ENCODE measurements at places on chromosomes 3 and 15.

- DNase-seq, result peak; percentile 65
These were observed 10.7 kb downstream of the GCNT3 start for GRCh38 chr15:59622289-59622688.

DNA sequence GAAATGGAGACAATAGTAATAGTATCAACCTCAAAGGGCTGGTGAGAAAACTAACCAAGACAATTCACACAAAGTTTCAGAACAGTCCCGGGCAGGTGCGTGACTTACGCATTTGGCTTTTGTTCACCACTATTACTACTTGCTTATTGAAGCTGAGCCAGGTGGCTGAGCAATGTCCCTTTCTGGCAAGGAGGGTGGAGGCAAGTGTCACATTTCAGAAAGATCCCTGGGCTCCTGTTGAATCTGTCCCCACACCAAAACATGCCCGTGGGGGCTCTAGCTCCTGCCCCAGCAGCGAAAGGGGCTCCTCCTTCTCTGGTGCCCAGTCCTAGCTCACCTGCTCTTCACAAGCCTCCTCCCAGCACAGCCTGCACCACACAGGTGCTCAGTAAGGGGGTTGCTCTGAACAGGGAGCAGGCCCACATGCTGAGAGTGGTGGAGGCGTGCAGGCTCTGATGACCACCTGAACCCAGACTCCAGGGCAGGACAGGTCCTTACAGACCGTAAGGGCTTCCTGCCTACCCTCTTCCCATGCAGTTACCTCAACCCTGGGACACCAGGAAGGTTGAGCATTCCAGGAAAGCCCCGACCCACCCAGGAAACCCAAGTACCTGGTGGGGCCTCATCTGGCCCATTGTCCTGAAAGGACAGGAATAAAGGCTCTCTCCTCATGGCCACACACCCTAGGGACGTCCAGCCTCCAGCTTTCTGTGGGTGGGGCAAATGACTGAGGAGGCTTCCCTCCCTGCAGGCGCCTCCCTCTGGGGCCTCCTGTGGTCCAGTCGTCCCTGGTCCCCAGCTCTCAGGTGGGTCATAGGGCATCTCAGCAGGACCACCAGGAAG lies 32.6 kb downstream of the SEMA7A start:
- DNase-seq, result peak; percentile 45

DNA sequence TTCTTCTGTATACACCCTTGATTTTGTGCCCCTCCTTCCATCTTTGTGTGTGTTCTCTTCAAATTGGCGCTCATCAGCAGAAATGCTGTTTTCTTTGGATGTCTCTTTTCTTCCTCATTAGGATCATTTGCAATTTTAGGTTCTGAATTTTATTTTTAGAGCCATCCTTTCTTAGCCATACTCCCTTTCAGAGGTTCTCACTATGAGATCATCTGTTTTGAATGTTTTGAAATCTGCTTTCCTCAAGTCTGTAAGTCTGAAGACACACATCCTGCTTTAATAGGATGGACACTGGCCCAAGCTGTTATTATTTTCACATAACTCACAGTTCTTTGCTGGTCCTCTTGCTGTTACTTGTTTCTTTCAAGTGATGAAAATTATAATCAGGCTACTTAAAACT lies 124.8 kb downstream of the BDH1 start:
- no peak for DNase-seq

DNA sequence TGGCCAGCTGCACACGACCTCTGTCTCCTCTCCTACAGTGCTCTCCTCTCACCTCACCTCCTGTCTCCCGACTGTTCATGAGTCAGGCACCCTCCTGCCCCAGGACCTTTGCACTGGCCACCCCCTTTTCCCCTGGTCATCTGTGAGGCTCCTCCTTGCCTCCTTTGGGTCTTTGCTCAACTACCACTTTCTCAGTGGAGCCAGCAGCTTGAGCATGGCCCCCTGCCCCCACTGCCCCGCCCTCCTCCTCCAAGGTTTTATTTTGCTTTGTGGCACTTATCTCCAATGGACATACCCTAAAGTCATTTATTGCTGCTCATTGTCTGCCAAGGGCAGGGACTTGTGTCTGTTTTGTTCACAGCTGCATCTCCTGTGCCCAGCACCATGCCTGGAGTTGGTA lies 64.3 kb downstream of the MGLL start:
- no peak for DNase-seq

GRCh38 chr15:77508541-77509243 lies 88.0 kb downstream of the HMG20A start:
- DNase-seq, result no peak

- no peak for DNase-seq
These were observed 380.8 kb upstream of the NDN start for GRCh38 chr15:24067733-24068501.

- DNase-seq, result no peak
These were observed 46.1 kb downstream of the PLXNA1 start for GRCh38 chr3:127028781-127029657.

- DNase-seq, result no peak
These were observed 164.7 kb upstream of the UBE2E2 start for GRCh38 chr3:23038471-23038870.

GRCh38 chr3:115685097-115685496 lies 61.8 kb downstream of the GAP43 start:
- DNase-seq, result no peak
